Fibroblast of pulmonary artery (primary cell): ENCODE measurements at places on chromosomes 5 and 9.

DNA sequence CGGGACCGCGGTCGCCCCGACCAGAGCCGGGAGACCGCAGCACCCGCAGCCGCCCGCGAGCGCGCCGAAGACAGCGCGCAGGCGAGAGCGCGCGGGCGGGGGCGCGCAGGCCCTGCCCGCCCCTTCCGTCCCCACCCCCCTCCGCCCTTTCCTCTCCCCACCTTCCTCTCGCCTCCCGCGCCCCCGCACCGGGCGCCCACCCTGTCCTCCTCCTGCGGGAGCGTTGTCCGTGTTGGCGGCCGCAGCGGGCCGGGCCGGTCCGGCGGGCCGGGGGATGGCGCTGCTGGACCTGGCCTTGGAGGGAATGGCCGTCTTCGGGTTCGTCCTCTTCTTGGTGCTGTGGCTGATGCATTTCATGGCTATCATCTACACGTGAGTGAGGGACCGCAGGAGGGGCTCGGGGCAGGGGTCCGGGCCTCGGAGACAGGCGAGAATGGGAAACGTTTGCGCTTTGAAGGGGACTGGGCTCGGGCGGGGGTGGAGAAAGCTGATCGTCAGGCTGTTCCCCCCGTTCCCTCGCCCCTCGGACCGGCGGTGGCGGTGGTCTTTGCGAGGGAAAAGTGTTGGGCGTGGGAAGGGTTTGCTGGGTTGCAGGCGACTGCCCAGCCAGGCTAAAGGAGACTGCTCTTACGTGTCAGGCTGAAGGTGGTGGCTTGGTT lies 457 bp downstream of the UGCG start:
- DNase-seq: no peak

DNA sequence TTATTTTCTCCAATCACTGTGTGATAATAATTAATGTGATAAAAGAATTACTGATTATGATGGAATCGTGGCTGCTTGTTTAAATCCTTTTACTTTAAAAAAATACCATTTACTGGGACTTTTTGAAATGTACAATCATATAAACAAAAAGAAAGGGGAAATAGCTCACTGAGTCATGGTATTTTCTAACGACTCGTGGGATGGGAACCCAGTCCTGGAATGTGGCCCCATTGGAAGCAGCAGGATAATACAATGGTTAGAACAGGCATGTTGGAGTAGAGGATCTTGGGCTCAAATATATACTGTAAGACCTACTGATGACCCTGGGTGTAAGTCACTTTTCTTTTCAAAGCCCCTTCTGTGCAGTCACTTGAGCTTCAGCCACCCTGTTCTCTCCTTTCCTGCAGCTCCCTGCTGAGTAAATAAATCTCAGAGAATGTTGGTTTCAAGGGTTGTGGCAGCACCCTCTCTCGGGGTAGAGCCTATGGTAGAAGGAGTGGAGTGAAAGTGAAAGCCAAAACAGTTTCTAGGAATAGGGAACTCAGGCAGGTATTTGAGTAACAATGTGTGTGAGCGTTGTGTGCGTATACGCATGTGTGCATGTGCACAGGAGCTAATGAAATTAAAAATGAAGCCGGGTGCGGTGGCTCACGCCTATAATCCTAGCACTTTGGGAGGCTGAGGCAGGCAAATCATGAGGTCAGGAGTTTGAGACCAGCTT lies 40.8 kb upstream of the LARP1 start:
- DNase-seq: peak; percentile 55

DNA sequence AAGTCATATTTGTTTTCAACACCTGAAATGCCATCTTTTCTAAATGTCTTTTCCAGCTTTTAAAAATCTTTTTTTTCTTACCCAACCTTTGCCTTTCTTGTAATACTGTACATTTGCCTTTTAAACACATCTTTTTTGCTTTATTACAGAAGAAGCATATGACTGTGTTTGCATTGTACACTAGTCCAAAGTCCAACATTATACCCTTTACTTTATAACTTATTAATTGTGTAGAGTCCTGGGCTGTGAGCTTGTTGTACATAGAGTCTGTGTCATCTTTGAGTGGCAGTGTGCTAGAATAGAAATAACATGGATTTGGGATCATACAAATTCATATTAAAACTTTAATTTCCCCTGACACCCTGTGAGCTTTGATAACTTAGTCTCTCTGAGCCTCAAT lies 23.7 kb downstream of the CWC27 start:
- no peak for DNase-seq

- DNase-seq: no peak
Observed at GRCh38 chr9:25889661-25890060, 211.4 kb upstream of the TUSC1 start.

- DNase-seq: no peak
Observed at GRCh38 chr5:154485096-154485491, 7.1 kb upstream of the HAND1 start.

GRCh38 chr9:130633336-130634190 lies 30.8 kb upstream of the PRDM12 start:
- DNase-seq: no peak
